Glutamatergic neuron (in vitro differentiated cells): ENCODE measurements at places on chromosomes 13 and 19. TPM values are rescaled to one million over a fixed set of nuclear protein-coding genes. Genes with fewer than 3 reads are reported as not detected.

DNA sequence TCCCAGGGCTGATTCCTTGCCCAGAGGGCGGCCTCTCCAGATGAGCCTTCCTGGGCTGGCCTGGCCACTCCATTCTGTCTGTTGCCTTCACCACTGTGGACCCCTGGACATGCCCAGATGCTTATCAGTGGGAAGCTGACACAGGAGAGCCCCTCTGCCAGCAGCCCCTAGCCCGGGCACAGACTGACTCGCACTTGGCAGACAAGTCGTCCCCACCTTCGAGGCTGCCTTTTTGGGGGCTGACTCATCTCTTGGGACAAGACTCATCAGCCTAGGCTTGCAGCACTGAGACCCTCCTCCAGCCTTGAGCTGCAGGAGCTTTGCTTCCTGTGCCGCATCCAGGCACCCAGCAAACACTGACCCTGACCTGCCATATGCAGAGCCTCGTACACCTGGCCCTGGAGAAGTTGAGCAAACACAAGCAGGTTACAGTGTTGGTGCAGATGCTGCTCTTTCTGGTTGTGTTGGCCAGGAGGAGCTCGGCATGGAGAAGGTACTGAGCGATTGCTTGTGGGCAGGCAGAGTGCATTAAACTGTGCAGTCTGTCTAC is 8.1 kb downstream of the CHST8 start:
- no peak overlapping the region for H3K4me3 ChIP-seq
- H3K27me3 ChIP-seq: peaks cover 11% of the 10 kb centered on the region
- peaks cover 4% of the 10 kb centered on the region for H3K36me3 ChIP-seq
- no peak overlapping the region for H3K27ac ChIP-seq
- peaks cover 57% of the 10 kb centered on the region for H3K4me1 ChIP-seq

DNA sequence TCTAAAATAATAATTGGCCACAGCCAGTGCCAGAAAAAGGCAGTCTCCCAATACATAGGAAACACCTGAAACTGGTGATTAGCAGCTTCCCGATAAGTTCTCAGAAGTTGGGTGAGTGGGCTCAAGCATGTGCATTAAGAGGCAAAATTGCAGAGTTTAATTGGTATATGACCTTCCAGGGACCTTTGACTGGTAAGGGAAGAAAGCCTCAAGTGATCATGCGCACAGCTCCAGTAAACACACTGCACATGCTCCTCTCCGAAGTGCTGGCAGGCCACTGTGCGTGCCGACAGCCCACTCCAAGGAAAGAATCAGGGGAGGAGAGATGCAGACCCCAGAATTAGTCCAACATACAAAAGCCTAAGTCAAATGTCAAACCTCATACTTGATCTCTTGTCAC is 18.9 kb upstream of the CEACAM8 start:
- H3K36me3 ChIP-seq: peaks cover 5% of the 10 kb centered on the region
- no peak for DNase-seq
- no peak overlapping the region for H3K27ac ChIP-seq
- no peaks in the 10 kb centered on the region for H3K27me3 ChIP-seq

The SYNGR4 gene
- total RNA-seq: not detected

- no peaks in the 10 kb centered on the region for H3K4me1 ChIP-seq
- H3K27ac ChIP-seq: no peak overlapping the region
- no peaks in the 10 kb centered on the region for H3K27me3 ChIP-seq
- no peak overlapping the region for H3K4me3 ChIP-seq
Measured at GRCh38 chr13:67267136-67267535, 37.0 kb upstream of the PCDH9 start.

The IGFL1 gene
- total RNA-seq: not detected

GRCh38 chr19:48398375-48399235 is 5.1 kb downstream of the GRIN2D start:
- H3K4me1 ChIP-seq: peaks cover 26% of the 10 kb centered on the region
- peak overlapping the region; percentile 77 for H3K4me3 ChIP-seq
- peak; percentile 89 for DNase-seq
- peak overlapping the region; percentile 62 for H3K27ac ChIP-seq
- H3K27me3 ChIP-seq: peaks cover 21% of the 10 kb centered on the region

GRCh38 chr13:110702591-110703526 is 3.1 kb downstream of the CARS2 start:
- no peaks in the 10 kb centered on the region for H3K36me3 ChIP-seq
- no peak for DNase-seq
- peak overlapping the region; percentile 74 for H3K27ac ChIP-seq
- H3K4me3 ChIP-seq: peak overlapping the region; percentile 75

DNA sequence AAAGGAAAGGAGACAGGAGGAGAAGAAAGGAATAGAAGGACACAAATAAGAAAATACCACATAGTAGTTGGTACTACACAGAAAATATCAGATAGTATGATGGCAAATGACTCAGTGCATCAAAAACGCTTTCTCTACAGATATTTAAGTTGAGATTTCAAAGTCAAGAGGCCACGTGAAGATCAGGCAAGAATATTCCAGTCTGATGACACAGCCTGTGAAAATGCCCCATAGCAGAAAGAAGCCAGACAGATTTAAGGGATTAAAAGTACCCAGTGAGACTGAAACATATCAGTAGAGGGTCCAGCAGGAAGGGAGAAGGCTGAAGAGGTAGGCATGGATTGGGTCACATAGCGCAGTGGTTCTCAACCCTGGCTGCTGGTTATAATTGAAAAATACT is 113.7 kb downstream of the VWA8 start:
- H3K4me1 ChIP-seq: no peaks in the 10 kb centered on the region
- H3K4me3 ChIP-seq: no peak overlapping the region
- H3K27me3 ChIP-seq: no peaks in the 10 kb centered on the region
- no peak for DNase-seq
- H3K36me3 ChIP-seq: no peaks in the 10 kb centered on the region
- no peak overlapping the region for H3K27ac ChIP-seq

GRCh38 chr13:105827111-105827809 is 708.2 kb downstream of the EFNB2 start:
- no peaks in the 10 kb centered on the region for H3K27me3 ChIP-seq
- no peak overlapping the region for H3K27ac ChIP-seq
- H3K36me3 ChIP-seq: no peaks in the 10 kb centered on the region
- no peak overlapping the region for H3K4me3 ChIP-seq
- H3K4me1 ChIP-seq: peaks cover 3% of the 10 kb centered on the region

GRCh38 chr13:42398533-42398932 is 126.6 kb downstream of the AKAP11 start:
- peaks cover 4% of the 10 kb centered on the region for H3K27me3 ChIP-seq
- peaks cover 11% of the 10 kb centered on the region for H3K4me1 ChIP-seq
- H3K27ac ChIP-seq: peak overlapping the region; percentile 72
- DNase-seq: peak; percentile 21
- H3K36me3 ChIP-seq: no peaks in the 10 kb centered on the region

DNA sequence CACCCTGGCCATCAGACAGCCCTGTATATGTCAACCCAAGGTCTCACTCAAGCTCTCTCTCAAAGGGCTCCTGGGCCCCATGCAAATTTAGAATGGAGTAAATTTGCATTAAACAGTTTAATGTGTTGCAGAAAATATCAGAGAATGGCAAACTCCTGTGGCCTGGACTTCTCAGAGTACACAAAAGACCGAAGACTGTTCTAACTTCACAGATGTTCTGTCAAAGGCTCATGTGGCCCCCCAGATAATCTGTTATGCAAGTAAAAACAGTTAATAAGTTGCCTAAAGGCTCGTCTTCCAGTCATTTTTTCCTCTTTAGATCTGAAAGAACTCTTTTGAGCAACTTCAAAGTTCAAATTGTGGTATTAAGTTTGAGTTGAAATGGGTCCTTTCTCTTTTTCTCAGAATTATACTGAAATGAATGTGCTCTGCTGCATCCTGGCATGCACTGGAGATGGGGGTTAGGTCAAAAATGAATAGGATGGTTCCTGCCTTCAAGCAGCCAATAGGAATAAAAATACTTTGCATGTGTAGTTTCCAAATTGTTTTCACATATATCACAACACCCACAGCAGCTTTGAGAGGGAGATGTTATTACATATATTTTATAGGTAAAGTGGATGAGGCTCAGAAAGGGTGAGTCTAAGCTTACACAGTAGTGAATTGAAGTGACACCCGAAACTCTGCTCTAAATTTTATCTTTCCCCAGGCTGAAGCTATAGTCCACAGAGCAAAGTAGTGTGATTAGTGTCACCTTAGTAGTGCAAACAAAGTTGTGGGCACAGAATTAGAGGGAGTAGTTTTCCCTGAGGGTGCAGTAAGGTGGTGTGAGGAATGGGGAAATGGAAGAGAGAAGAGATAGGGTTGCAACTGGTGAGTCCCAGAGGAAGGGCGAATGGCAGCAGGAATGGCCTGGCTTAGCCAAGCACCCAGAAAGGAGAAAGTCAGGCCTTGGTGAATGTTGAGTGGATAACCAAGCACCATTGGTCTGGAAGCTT is 205.0 kb upstream of the RFC3 start:
- peaks cover 4% of the 10 kb centered on the region for H3K27me3 ChIP-seq
- H3K4me3 ChIP-seq: no peak overlapping the region
- no peak overlapping the region for H3K27ac ChIP-seq
- H3K4me1 ChIP-seq: peaks cover 32% of the 10 kb centered on the region

DNA sequence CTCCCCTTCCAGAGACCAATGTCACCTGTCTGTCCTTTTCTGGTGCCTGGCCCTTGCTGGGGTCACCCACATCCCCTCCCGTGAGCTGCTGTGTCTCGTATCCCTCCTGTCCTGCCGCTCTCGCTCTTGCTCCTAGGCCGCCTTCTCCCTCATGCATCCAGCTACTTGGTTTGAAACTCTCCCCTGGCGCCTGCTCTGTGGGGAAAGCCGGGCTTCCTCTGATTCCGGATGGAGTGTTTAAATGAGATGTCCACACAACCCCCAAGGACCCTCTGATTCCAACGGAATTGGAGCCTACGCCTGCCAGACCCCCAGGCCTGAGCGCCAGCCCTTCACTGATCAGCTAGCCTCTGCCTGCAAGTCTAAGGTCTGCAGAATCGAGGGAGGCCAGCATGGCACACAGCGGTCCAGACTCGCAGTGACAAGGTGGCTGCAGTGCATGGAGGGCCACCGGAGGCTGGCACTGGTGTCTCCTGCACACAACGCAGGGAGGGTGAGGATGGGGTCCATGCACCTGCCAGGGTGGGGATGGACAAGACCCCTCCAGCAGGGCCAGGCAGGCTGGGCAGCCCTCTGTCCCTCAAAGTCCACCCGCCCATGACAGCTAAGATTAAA is 47.2 kb downstream of the RFX2 start:
- DNase-seq: no peak
- no peak overlapping the region for H3K4me3 ChIP-seq
- peaks cover 13% of the 10 kb centered on the region for H3K4me1 ChIP-seq
- H3K27ac ChIP-seq: no peak overlapping the region
- peaks cover 4% of the 10 kb centered on the region for H3K27me3 ChIP-seq

DNA sequence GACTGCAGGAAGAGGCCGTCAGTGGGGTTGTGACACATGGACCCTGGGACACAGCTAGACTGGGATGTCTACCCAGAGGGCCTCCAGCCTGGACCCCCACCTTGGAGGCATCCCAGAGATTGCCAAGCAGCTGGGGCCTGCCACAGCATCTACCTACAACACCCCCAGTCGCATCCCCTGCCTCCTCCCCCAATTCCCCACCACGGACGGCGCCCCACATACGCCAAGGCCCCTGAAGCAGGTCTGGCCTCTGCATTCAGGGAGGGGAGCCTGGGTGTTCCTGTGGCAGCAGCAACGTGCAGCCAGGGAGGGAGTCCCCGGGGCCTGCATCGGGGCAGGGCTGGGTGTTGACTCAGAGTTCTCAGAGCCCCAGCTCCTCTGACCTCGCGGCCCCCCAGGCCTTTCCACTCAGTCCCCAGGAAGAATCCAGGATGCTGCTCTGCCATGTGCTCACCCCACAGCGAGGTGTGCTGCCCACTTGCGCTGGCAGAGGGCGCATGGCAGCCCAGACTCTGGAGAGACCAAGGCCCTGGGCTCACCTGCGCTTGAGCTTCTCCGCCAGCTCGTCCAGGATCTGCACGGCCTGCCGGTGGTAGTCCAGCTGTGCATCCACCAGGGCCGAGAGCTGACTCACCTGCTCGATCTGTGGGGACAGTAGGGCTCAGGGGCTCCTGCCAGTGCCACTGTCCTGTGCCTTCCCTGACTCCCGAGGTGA is 19.6 kb downstream of the MPND start:
- peaks cover 25% of the 10 kb centered on the region for H3K27me3 ChIP-seq
- DNase-seq: no peak
- peaks cover 17% of the 10 kb centered on the region for H3K4me1 ChIP-seq
- no peaks in the 10 kb centered on the region for H3K36me3 ChIP-seq
- no peak overlapping the region for H3K4me3 ChIP-seq

DNA sequence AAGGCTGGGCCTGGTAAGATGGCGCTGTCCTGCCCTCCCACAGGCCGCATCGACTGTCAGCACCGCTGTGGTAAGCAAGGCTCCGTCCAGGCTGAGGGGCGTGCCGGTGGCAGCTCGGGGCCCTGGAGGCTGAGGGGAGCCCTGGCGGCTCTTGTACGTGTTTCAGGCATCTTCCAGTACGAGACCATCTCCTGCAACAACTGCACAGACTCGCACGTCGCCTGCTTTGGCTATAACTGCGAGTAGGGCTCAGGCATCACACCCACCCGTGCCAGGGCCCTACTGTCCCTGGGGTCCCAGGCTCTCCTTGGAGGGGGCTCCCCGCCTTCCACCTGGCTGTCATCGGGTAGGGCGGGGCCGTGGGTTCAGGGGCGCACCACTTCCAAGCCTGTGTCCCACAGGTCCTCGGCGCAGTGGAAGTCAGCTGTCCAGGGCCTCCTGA is 1.2 kb downstream of the IZUMO4 start:
- H3K36me3 ChIP-seq: no peaks in the 10 kb centered on the region
- no peak overlapping the region for H3K27ac ChIP-seq
- peaks cover 6% of the 10 kb centered on the region for H3K4me1 ChIP-seq
- H3K27me3 ChIP-seq: peaks cover 3% of the 10 kb centered on the region

GRCh38 chr19:29111576-29111975 is 101.4 kb downstream of the UQCRFS1 start:
- H3K27ac ChIP-seq: no peak overlapping the region
- peaks cover 7% of the 10 kb centered on the region for H3K4me1 ChIP-seq
- peaks cover 8% of the 10 kb centered on the region for H3K27me3 ChIP-seq
- no peak overlapping the region for H3K4me3 ChIP-seq
- H3K36me3 ChIP-seq: no peaks in the 10 kb centered on the region
- DNase-seq: no peak

The PGLYRP1 gene
- total RNA-seq: not detected

The ZNF560 gene
- not detected for total RNA-seq

GRCh38 chr13:36355632-36356031 is 9.4 kb upstream of the SPART start:
- H3K27ac ChIP-seq: no peak overlapping the region
- H3K36me3 ChIP-seq: no peaks in the 10 kb centered on the region
- no peak overlapping the region for H3K4me3 ChIP-seq

GRCh38 chr19:10603873-10604459 is 16.9 kb upstream of the AP1M2 start:
- no peak for DNase-seq
- peaks cover 4% of the 10 kb centered on the region for H3K4me1 ChIP-seq
- no peaks in the 10 kb centered on the region for H3K27me3 ChIP-seq
- peak overlapping the region; percentile 30 for H3K27ac ChIP-seq
- H3K4me3 ChIP-seq: peak overlapping the region; percentile 55

GRCh38 chr13:33244907-33245287 is 40.7 kb downstream of the STARD13 start:
- H3K27ac ChIP-seq: peak overlapping the region; percentile 28
- H3K27me3 ChIP-seq: no peaks in the 10 kb centered on the region
- peaks cover 7% of the 10 kb centered on the region for H3K36me3 ChIP-seq
- H3K4me1 ChIP-seq: peaks cover 2% of the 10 kb centered on the region
- no peak overlapping the region for H3K4me3 ChIP-seq

- DNase-seq: no peak
- no peaks in the 10 kb centered on the region for H3K36me3 ChIP-seq
- no peak overlapping the region for H3K4me3 ChIP-seq
- H3K27ac ChIP-seq: no peak overlapping the region
- H3K27me3 ChIP-seq: peaks cover 6% of the 10 kb centered on the region
Measured at GRCh38 chr19:10086591-10087192, 575 bp downstream of the SHFL start.

The SERPINE3 gene
- total RNA-seq: not detected

GRCh38 chr13:80039000-80039399 is 301.9 kb downstream of the SPRY2 start:
- no peaks in the 10 kb centered on the region for H3K27me3 ChIP-seq
- H3K27ac ChIP-seq: no peak overlapping the region
- DNase-seq: no peak

The PROSER3 gene
- total RNA-seq: 41.7 TPM
